ENCODE measurements at places on chromosomes 3 and 15.
A peak's percentile ranks its signal among the peaks of the same experiment; 100 is the strongest.

DNA sequence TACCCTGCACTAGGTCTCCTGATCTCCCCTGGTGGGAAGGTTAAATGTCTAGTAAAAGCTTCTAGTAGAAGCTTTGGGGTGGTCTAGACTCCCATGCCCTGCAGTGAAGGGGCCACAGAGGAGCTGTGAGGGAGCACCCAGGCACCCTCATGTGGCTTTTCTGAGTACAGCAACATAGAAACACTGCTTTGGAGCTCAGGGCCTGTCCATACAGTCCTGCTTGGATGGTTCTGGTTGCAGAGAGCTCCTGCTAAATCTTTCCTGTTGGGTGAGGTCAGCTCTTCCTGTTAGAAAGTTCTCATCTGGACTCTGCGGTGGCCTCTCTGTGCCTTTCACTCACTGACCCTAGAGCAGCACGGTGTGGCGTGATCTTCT is 47.8 kb downstream of the GPD1L start:
- DNase-seq: no peak

GRCh38 chr3:43953814-43954692 is 263.3 kb downstream of the ABHD5 start:
- no peak for DNase-seq

DNA sequence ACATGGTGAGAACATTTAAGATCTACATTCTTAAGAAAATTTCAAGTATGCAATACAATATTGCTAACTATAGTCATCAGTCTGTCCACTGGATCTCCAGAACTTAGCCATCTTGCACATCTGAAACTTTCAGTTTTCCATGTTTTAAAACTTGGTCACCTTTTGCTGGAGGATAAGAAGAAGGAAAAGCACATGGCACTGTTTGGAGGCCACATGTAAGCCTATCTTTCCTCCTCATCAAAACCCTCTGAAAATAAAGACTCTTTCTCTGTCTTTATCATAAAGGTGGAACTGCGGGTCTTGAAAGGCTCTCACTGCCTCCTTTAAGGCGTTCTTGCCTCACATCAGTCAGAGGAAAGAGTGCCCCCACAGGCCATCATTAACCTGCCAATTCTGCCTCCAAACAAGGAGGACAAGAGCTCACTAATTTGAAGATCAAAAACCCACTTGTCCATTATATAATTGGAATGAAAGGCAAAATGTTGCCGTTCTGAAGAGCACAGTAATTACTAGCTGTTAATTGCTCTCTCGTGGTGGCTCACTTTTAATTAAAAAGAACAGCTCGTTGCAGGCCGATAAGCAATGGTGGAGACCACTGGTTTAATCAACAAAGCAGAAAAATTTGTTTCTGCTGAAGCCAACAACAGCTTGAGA is 157.8 kb downstream of the MECOM start:
- peak; percentile 8 for DNase-seq

DNA sequence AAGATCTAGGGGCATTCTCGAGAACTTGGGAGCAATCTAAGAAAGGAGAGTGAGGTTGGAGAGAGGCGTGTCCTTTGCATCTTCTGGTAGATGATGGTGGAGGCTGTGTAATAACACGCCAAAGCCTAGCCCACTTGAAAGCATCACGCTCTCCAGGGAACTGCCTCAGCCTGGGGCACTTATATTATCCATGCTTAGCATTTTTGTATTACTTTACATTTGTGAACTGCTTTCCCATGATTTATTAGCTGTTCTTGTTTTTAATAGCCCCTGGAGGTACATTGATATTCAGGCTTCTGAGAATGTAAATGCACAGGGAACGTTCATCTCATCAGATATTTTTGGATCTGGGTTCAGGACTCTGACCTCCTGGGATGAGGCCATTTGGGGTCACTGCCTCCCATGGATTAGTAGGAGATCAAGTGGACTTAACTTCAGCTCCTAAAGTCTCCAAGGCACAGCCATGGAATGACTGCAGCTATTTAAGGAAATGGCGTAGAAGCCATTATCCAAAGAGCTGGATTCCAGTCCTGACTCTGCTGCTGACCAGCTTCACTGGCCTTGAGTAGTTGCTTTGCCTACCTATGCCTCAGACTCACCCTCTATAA is 124.9 kb downstream of the LPP start:
- DNase-seq: no peak

- no peak for DNase-seq
Observed at GRCh38 chr3:192850451-192850981, 67.1 kb downstream of the MB21D2 start.

DNA sequence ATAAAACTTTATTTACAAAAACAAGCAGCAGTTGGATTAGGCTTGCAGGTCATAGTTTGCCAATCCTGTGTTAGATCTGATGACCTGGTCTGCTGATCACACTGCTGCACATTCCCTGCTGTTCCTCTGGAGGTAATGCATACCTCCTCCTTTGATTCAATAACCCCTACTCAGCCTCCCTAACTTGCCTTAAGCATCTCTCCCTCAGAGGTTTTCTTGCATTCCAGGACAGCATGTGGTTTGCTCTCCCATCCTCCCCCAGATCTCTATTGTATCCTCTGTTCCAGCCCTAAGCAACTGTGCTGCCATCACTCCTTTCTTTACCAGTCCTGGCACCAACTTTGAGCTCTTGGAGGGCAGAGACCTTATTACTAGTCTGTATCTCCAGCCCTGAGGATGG is 63.4 kb downstream of the CACNA2D3 start:
- no peak for DNase-seq

DNA sequence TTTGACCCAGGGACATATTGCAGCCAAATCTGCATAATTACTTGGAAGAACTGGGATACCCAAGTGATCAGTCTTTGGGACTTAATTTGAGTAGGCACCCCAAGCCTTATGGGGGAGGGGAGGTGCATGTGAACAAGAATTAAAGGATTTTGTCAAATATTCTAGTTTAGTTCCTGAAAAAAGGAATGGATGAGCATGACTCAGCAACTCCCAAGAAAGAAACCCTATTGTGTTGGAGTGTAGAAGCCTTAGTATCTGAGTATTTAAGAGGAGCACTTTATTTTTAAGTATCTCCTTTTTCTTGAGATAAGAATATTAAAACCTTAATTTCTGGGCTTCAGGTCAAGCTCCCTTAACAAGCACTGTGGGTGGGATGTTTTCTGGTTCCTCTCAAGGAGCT is 222.4 kb downstream of the CD47 start:
- DNase-seq: no peak
